Stimulated activated CD4-positive, alpha-beta T cell treated with anti-CD3 and anti-CD28 coated beads, Interleukin-1b, Interleukin-23, amount 100 ng/mL, for 1 hour (primary cell): ENCODE measurements at places on chromosomes 6 and 20.

GRCh38 chr6:32234934-32235333, 11.1 kb upstream of the NOTCH4 start:
- no peak for DNase-seq

- no peak for DNase-seq
Observed at GRCh38 chr6:115976321-115976870, 84.3 kb downstream of the FRK start.

GRCh38 chr6:15077006-15077405, 168.9 kb upstream of the JARID2 start:
- no peak for DNase-seq

GRCh38 chr6:32405656-32406055, 1.3 kb downstream of the BTNL2 start:
- no peak for DNase-seq

DNA sequence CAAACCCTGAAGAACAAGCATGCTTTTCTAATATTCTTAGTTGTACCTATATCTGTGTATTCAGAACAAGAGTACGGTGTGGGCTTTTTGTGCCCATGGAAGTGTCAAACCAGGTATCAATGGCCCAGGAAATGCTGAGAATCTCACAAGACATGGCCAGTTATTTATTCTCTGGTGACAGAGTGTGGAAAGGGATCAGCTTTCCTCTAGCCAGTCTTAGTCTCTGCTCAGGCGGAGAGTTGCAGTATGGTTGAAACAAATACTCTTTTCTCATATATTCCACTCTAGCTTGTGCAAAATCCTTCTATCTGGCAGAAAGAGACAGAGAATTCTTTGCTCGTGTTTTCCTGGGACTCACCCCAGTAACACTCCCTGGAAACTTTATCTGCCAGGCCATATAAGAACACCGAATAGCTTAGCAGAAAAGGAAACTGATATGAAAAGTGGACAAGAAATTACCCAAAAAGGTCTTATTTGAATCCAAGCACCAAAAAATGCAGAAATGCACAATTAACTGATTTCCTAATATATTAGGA, 173.3 kb upstream of the RSPO3 start:
- DNase-seq: no peak

- DNase-seq: no peak
Observed at GRCh38 chr6:2477666-2478065, 232.3 kb upstream of the GMDS start.

GRCh38 chr6:107543088-107543487, 53.2 kb downstream of the SOBP start:
- DNase-seq: no peak

DNA sequence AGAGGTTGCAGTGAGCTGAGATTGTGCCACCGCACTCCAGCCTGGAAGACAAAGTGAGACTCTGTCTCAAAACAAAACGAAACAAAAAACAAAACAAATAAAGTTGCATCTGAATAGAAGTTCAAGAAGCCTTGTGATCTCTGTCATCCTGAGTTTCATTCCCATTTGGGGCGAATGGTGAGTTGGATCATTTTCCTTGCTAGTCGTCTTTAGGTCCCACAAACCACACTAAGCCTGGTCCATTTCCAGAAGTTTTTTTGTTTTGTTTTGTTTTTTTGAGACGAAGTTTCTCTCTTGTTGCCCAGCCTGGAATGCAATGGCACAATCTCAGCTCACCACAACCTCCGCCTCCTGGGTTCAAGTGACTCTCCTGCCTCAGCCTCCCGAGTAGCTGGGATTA, 33.8 kb downstream of the ZNF217 start:
- no peak for DNase-seq

DNA sequence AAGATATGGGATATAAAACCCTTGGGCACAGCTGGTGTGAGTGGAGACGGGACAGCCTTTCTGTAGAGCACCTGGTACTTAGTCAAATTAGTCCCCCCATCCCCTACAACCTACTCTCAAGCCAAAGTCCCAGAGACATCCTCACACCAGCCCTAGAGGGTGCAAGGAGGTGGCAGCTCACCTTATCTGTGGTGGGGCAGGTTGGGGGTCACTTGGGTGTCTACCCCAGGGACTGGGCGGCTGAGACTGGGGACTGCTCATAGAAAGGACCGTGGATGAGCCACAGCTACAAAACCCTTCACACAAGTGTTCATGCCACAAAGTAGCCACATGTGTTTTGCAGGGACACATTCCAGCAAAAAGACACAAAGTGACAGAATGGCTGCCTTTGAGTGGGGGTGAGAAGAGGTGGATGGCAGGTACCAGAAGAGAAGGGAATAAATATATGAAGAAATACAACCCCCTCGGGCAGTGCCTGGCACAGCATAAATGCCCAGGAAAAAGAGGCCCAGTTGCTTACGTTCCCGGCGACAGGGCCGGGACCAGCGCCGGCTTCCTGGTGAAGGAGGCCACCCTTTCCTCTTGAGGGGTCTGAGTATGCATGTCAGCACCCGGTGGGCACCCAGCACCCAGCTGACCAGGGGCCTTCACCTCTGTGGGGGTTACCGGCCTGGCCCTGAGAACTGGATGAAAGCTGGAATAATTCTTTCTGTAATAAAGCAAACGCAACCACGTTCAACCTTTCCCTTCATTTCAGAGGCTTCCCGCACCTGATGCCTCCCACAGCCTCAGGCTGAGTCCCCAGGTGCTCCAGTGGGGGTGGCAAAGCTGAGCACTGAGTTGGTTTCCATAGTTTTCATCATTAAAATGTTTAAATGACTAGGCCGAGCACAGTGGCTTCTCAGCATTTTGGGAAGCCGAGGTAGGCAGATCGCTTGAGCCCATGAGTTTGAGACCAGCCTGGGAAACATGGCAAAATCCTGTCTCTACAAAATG, 14.4 kb upstream of the CEBPB start:
- DNase-seq: no peak
